Stimulated activated CD4-positive, alpha-beta T cell treated with anti-CD3 and anti-CD28 coated beads, Interleukin-2, amount 100 ng/mL, for 48 hours (primary cell): ENCODE measurements at places on chromosomes 7 and 10.

DNA sequence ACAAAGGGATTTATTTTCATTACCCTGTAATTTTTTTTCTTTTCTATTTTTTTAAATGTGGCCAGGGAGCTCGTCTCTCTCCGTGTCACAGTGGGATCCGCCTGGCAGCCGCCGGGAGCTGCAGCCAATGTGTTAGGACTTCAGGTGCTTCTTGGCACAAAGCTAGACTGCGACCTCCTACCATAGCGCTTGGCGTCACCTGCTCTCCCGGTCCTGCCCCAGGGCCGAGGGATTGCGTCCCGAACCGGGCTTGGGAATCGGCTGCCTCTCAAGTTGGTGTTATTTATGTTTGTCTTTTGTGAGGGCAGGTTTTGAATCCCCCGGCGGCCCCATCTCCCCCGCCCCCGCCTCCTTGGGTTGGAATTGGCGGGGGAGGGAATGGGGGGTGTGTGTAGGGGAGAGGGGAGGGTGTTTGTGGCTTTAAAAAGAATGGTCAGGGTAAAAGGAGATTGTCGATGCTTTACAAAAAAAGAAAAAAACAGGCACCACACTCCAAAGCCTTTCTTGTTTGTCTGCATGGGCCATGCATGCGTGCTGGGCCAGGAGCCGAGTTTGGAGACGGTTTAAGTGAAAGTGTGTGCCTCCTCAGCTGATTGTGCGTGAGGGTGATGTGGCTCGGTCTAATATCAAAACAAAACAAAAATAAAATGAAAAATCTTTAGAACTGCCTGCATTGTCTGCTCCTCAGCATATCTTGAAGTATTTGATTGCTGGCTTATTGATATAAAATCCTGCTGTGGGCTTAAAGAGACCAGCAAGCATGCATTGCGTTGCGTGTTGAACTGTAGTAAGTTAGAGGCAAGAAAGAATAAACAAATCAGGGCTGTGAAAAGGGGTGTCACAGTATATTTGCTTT is 1.2 kb downstream of the PPP1R9A start:
- no peak for DNase-seq

GRCh38 chr7:1901431-1902210 is 231.5 kb downstream of the ELFN1 start:
- no peak for DNase-seq

- DNase-seq = no peak
These were observed 1.9 kb downstream of the NAMPT start for GRCh38 chr7:106282852-106283251.

DNA sequence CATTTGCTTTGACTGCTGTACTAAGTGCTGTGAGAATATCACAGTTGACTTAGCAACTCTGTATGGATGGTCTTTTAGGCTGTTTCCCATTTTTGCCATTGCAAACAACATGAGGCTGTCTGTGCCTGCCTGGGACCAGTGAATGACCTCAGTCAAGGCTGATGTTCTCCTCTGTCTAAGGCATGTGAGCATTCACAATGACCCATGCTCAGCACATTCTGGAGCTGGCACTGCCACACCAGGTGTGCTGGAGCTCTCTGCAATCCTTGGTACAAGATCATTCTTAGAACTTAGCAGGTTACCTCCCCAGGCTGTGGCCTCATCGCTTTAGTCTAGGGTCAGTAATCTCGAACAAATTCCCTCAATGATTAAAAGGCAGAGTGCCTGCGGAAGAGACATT is 61.9 kb downstream of the SH3PXD2A start:
- no peak for DNase-seq
